ENCODE measurements at places on chromosomes 2 and 18.

GRCh38 chr2:207693641-207694249 is 17.7 kb upstream of the CCNYL1 start:
- H3K27me3 ChIP-seq = no peaks in the 10 kb centered on the region
- DNase-seq = no peak
- no peaks in the 10 kb centered on the region for H3K36me3 ChIP-seq
- no peaks in the 10 kb centered on the region for H3K4me1 ChIP-seq
- no peak overlapping the region for H3K27ac ChIP-seq
- H3K4me3 ChIP-seq = no peak overlapping the region

GRCh38 chr2:221377066-221377465 is 195.0 kb downstream of the EPHA4 start:
- H3K4me1 ChIP-seq = no peaks in the 10 kb centered on the region
- H3K36me3 ChIP-seq = no peaks in the 10 kb centered on the region
- H3K4me3 ChIP-seq = no peak overlapping the region
- H3K27me3 ChIP-seq = no peaks in the 10 kb centered on the region
- H3K27ac ChIP-seq = no peak overlapping the region

DNA sequence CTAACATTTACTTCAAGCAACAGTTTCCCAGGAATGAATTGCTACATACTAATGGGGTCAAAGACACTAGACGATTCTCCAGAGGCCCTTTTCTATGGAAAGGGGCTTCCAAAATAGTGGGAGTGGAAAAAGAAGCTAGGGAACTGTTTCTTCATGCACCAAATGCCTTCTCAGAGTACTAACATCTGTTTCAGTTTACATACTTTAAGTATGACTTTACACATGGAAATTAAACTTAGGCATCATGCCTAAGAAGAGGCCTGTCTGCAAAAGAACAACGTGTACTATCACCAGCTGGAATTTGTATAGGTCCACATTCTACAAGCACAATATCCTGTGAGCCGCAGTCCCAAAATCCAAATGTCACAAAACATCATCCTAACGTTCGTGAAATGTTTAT is 29.4 kb upstream of the WDR75 start:
- no peaks in the 10 kb centered on the region for H3K27me3 ChIP-seq
- DNase-seq = no peak
- H3K4me1 ChIP-seq = no peaks in the 10 kb centered on the region
- H3K4me3 ChIP-seq = no peak overlapping the region
- no peak overlapping the region for H3K27ac ChIP-seq
- no peaks in the 10 kb centered on the region for H3K36me3 ChIP-seq

- H3K4me1 ChIP-seq = no peaks in the 10 kb centered on the region
- H3K27me3 ChIP-seq = no peaks in the 10 kb centered on the region
- H3K27ac ChIP-seq = no peak overlapping the region
- no peak overlapping the region for H3K4me3 ChIP-seq
These were observed 120.5 kb downstream of the PMAIP1 start for GRCh38 chr18:60020107-60020925.

DNA sequence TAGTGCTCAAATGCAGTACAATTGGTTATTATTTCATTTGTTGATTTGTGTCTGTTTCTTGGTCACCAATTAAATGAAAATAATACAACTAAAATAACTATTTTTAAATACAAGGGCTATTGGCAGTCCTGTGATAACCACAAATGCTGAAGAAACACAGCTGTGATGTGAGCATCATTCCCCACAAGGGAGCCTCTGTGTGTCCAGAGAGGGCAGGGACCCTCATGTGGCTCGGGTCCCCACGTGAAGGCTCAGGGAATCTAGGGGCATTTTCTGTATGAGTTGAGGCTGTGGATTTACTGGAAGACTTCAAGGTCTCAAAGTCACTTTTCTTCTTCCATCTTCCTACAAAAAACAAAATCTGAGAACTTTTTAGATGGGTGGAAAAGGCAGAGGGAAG is 316.1 kb upstream of the RAB12 start:
- no peak for DNase-seq
- H3K4me1 ChIP-seq = no peaks in the 10 kb centered on the region
- H3K27ac ChIP-seq = no peak overlapping the region
- H3K36me3 ChIP-seq = no peaks in the 10 kb centered on the region

GRCh38 chr2:165698444-165698884 is 95.6 kb downstream of the GALNT3 start:
- H3K27me3 ChIP-seq = no peaks in the 10 kb centered on the region
- H3K4me1 ChIP-seq = no peaks in the 10 kb centered on the region

DNA sequence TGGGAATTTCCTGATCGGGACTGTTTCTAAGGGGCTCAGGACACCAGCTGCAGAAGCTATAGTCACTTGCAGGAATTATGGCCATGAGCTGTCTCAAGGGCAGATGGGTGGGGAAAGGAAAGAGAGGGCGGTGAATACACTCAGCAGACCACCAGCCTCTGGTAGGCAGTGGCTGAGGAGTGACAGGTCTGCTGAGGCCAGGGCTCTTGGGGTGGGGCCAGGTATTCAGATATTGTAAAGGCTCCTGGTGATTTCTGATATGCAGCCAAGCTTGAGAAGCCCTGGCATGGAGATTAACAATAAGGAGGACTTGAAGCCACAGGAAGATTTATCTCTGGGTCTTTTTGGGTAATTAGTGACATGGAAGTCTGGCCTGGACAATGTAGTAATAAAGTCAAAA is 145.3 kb upstream of the AQP4 start:
- no peak overlapping the region for H3K4me3 ChIP-seq
- DNase-seq = no peak
- no peaks in the 10 kb centered on the region for H3K27me3 ChIP-seq

DNA sequence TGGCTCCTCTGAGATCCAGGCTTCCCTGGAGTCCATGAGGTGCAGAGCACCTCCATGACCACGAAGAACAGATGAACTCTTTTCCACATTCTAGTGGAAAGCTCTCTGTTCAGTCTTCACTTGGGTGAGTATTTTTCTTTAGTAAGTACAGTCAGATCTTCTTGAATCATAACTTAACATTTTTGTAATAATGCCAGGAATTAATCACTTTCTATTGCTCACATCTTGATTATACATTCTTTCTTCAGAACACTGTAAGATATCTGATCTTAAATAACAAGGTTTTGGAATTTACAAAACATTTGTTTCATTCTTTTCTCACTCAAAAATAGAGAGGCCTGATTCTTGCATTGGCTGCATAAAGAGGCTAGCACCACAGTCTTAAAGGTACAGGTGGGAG is 45.4 kb upstream of the RND3 start:
- H3K27ac ChIP-seq = no peak overlapping the region
- no peaks in the 10 kb centered on the region for H3K36me3 ChIP-seq
- no peaks in the 10 kb centered on the region for H3K4me1 ChIP-seq
- no peak overlapping the region for H3K4me3 ChIP-seq
- DNase-seq = no peak

- no peaks in the 10 kb centered on the region for H3K27me3 ChIP-seq
- H3K4me1 ChIP-seq = no peaks in the 10 kb centered on the region
- no peak overlapping the region for H3K4me3 ChIP-seq
- no peaks in the 10 kb centered on the region for H3K36me3 ChIP-seq
- no peak for DNase-seq
These were observed 156.6 kb downstream of the DNAH7 start for GRCh38 chr2:195912079-195912478.

GRCh38 chr2:42859006-42859552 is 66.7 kb upstream of the HAAO start:
- DNase-seq = peak; percentile 33
- no peak overlapping the region for H3K27ac ChIP-seq
- no peaks in the 10 kb centered on the region for H3K36me3 ChIP-seq
- no peaks in the 10 kb centered on the region for H3K27me3 ChIP-seq
- H3K4me3 ChIP-seq = no peak overlapping the region

DNA sequence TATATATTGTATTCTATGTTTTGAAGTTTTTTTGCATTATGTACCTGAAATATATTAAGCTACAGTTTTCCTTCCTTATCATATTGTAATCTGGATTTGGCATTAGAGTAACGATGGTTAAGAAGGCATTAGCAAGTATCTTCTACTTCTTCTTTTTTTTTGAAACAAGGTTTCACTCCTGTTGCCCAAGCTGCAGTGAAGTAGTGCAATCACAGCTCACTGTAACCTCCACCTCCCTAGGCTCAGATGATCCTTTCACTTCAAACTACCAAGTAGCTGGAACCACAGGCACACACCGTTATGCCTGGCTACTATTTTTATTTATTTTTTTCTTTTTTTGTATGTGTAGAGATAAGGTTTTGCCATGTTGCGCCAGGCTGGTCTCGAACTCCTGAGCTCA is 201.1 kb downstream of the ZNF804A start:
- no peak for DNase-seq
- no peaks in the 10 kb centered on the region for H3K27me3 ChIP-seq
- no peaks in the 10 kb centered on the region for H3K36me3 ChIP-seq
- H3K27ac ChIP-seq = no peak overlapping the region

GRCh38 chr2:210363261-210363660 is 48.3 kb upstream of the MYL1 start:
- no peaks in the 10 kb centered on the region for H3K36me3 ChIP-seq
- H3K4me1 ChIP-seq = no peaks in the 10 kb centered on the region
- no peak overlapping the region for H3K4me3 ChIP-seq
- no peak for DNase-seq

GRCh38 chr2:8324901-8325300 is 357.0 kb upstream of the ID2 start:
- no peak overlapping the region for H3K27ac ChIP-seq
- peaks cover 29% of the 10 kb centered on the region for H3K4me1 ChIP-seq
- no peaks in the 10 kb centered on the region for H3K36me3 ChIP-seq

- no peak overlapping the region for H3K27ac ChIP-seq
- DNase-seq = no peak
- peaks cover 16% of the 10 kb centered on the region for H3K4me1 ChIP-seq
- H3K4me3 ChIP-seq = no peak overlapping the region
- H3K36me3 ChIP-seq = no peaks in the 10 kb centered on the region
These were observed 2.0 kb downstream of the WDR35 start for GRCh38 chr2:19987936-19988335.

- no peak overlapping the region for H3K4me3 ChIP-seq
- no peak for DNase-seq
- no peaks in the 10 kb centered on the region for H3K36me3 ChIP-seq
- peaks cover 18% of the 10 kb centered on the region for H3K4me1 ChIP-seq
These were observed 130.1 kb downstream of the SMAD7 start for GRCh38 chr18:48820483-48821250.

- DNase-seq = no peak
- H3K4me1 ChIP-seq = no peaks in the 10 kb centered on the region
- no peak overlapping the region for H3K27ac ChIP-seq
- H3K27me3 ChIP-seq = no peaks in the 10 kb centered on the region
- no peak overlapping the region for H3K4me3 ChIP-seq
These were observed 52.6 kb downstream of the RHBDD1 start for GRCh38 chr2:226888378-226888965.

GRCh38 chr2:132489150-132489549 is 72.5 kb downstream of the GPR39 start:
- DNase-seq = no peak
- no peak overlapping the region for H3K4me3 ChIP-seq
- H3K27me3 ChIP-seq = no peaks in the 10 kb centered on the region
- no peak overlapping the region for H3K27ac ChIP-seq
- no peaks in the 10 kb centered on the region for H3K4me1 ChIP-seq

DNA sequence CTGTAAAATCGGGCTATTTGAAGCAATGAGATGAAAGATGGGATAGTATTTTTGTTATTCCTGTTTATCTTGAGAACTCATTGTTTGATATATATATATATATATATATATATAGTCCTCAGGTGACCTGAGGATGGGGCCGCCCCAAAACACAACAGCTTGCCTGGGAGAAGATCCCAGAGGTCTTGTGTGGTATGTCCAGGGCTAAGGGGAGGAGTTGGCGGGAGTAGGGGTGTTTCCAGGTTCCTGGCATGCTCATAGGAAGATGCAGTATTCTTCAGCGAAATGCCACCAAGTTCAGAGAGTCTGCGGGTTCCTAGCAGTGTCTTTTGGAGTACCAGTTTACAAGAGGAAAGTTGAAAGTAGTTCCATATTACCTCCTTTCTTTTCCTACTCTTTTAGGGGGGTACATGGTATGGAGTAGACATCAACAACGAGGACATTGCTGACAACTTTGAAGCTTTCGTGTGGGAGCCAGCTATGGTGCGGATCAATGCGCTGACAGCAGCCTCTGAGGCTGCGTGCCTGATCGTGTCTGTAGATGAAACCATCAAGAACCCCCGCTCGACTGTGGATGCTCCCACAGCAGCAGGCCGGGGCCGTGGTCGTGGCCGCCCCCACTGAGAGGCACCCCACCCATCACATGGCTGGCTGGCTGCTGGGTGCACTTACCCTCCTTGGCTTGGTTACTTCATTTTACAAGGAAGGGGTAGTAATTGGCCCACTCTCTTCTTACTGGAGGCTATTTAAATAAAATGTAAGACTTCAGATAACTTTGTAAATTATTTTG is 18.3 kb downstream of the CCT7 start:
- H3K4me1 ChIP-seq = no peaks in the 10 kb centered on the region
- H3K36me3 ChIP-seq = peaks cover 54% of the 10 kb centered on the region
- H3K27me3 ChIP-seq = no peaks in the 10 kb centered on the region
- no peak for DNase-seq
- H3K27ac ChIP-seq = no peak overlapping the region
- H3K4me3 ChIP-seq = no peak overlapping the region

GRCh38 chr2:206614811-206615210 is 27.5 kb upstream of the FAM237A start:
- no peaks in the 10 kb centered on the region for H3K27me3 ChIP-seq
- DNase-seq = no peak
- H3K4me3 ChIP-seq = no peak overlapping the region
- no peaks in the 10 kb centered on the region for H3K36me3 ChIP-seq
- no peak overlapping the region for H3K27ac ChIP-seq

DNA sequence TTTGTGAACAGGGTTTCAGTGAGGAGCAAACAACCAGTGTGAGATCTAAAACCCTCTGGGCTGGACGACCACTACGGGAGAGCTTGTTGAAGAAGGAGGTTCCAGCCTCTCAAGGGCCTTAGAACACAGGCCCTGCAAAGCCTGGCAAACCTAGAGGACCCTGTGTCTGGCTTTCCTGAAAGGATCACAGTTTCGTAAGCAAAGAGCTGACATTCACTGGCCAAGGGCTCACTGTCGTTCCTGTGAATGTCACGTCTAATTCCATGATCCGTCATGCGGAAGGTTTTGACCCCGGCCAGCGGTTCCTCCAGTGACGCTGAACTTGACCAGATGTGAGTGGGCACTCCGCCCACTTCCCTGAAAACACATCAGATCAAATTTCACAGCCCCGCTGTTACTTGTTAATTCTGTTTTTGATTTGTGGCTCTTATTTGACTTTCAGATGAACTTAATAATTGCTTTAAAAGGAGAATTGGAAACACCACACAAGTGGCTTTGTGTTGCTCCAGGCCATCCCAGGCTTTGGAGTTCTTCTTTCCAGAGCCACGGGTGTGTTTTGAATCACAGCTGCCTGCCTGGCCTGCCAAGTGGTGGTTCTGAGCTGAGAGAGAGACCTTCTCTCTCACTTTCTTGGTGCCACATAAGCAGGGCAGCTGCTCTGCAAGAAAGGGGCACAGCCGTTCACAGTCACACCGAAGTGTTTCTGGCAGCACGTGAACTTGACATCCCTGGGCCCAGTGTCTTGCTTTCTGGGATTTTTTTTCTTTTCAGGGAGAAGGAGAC is 308.4 kb downstream of the NDUFA10 start:
- H3K4me1 ChIP-seq = no peaks in the 10 kb centered on the region
- H3K27ac ChIP-seq = no peak overlapping the region
- no peaks in the 10 kb centered on the region for H3K27me3 ChIP-seq
- no peaks in the 10 kb centered on the region for H3K36me3 ChIP-seq

GRCh38 chr2:96945014-96945413 is 41.4 kb downstream of the FAM178B start:
- H3K4me3 ChIP-seq = no peak overlapping the region
- H3K27ac ChIP-seq = no peak overlapping the region
- H3K27me3 ChIP-seq = no peaks in the 10 kb centered on the region
